ENCODE measurements at places on chromosomes 12 and 14.

DNA sequence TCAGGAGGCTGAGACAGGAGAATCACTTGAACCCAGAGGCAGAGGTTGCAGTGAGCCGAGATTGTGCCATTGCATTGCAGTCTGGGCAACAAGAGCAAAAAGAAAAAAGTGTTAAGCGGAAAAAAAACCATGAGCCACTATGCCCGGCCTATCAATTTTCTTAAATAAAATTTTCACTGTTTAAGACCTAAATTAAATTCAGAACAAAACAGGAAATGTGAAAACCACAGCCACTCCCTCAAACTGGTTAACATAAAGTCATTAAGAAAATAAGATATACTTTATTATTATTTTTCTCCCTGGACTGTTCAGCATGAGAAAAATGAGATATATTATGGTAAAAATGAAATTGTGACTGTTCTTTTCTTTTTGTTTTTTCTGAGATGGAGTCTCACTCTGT, 44.6 kb upstream of the GCH1 start:
- DNase-seq = no peak

DNA sequence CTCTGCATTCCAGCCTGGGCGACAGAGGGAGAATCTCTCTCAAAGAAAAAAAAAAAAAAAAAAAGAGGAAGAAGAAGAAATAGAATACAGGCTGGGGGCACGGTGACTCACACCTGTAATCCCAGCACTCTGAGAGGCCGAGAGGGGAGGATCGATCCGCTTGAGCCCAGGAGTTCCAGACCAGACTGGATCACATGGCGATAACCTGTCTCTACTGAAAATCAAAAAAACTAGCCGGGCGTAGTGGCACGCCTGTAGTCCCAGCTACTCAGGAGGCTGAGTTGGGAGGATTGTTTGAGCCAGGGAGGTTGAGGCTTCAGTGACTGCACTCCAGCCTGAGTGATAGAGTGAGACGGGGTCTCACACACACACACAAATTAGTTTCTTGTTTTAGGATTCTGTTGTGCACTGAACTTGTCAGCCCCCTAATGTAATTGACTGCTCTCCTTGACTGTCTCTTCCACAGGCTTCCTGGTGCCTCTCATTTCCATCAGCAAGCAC, 963 bp upstream of the TINF2 start:
- no peak for DNase-seq

GRCh38 chr14:105848570-105848969, 322.2 kb downstream of the TMEM121 start:
- DNase-seq = no peak

DNA sequence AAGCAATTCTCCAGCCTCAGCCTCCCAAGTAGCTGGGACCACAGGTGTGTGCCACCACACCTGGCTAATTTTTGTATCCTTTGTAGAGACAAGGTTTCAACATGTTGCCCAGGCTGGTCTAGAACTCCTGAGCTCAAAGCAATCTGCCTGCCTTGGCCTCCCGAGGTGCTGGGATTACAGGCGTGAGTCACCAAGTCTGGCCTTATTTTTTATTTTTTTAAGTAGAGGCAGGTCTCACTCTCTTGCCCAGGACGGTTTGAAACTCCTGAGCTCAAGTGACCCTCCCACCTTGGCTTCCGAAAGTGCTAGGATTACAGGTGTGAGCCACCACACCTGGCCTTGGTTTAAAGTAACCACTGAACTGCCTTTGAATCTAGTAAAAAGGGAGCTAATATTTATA, 56.8 kb downstream of the SPPL3 start:
- no peak for DNase-seq

- DNase-seq = no peak
Observed at GRCh38 chr14:79352076-79352630, 859.2 kb downstream of the DIO2 start.

DNA sequence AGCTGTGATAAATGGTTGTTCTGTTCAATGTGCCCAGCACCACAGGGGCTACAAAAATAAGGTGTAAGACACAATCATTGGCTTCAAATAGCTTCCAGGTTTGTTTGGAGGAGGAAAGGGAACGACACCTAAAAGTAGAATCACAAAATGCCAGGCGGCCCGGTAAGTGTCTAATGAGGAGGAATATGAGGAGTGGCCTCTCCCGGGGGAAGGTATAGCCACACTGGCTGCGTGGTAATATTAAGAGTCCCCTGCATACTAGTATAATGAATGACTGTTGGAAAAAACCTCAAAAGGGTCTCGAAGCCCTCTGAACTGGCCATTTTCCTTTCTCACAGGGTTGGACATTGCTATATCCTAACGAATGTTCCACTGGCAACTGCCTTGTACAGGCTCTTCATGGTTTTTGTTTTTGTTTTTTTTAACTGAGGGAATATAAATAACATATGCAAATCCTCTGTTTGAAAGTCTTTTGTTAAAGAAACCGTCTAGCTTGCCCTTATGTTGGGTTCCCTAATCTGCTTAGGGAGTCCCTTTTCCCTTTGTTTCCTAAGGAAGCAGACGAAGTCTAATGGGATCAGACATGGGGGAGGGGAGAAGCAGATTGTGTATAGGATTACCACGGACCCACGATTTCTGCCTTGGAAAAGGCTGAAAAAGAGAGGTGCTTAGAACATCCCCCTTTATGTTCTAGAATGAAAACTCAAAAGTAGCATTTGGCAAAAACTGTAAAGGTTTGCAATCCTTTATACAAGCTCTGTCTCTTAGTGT, 4.2 kb downstream of the CCDC60 start:
- DNase-seq = no peak

DNA sequence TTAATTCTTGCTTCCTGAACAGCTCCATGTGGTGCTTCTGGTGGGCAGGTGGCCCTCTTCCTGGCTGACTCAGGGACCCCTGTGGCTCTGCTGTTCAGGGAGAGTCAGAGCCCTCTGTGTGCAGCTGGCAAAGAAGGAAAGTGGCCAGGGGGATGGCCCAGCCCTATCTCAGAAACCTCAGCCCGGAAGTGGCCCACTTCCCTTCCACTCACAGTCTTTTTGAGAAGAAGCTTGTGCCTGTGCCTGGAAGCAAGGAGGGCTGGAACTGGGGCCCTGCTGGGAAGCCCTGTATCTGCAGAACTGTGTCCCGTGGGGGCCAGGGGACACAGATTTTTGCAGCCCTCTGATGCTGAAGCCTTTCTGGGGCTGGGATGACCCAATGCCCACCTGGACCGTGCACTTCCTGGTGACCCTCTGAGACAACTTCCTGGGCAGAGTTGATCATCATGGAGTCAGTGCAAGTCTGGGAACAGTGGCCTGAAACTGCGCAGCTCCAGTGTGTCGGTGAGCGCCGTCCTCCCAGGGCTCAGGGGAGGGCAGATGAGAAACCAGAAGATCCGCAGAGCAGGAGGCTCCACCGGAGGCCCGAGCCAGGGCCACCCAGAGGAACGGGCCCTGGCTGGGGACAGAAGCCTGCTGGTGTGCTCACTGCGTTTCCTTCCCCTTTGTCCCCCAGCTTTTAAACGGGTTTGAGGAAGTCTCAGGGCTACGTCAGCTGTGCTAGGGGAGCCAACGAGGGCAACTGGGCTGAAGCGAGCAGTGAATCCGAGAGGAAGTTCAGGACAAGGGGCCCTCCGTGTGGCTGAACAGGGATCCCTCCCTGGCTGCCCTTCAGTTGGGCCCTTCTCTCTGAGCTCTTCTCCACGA, 217.4 kb upstream of the RTL1 start:
- DNase-seq = no peak

Measured in activated CD8-positive, alpha-beta memory T cell treated with anti-CD3 and anti-CD28 coated beads for 1 hour (primary cell).